Stimulated activated CD4-positive, alpha-beta T cell treated with anti-CD3 and anti-CD28 coated beads, Interleukin-12 subunit alpha, Interleukin-12 subunit beta, amount 100 ng/mL, for 4 hours (primary cell): ENCODE measurements at places on chromosomes 2 and 18.

DNA sequence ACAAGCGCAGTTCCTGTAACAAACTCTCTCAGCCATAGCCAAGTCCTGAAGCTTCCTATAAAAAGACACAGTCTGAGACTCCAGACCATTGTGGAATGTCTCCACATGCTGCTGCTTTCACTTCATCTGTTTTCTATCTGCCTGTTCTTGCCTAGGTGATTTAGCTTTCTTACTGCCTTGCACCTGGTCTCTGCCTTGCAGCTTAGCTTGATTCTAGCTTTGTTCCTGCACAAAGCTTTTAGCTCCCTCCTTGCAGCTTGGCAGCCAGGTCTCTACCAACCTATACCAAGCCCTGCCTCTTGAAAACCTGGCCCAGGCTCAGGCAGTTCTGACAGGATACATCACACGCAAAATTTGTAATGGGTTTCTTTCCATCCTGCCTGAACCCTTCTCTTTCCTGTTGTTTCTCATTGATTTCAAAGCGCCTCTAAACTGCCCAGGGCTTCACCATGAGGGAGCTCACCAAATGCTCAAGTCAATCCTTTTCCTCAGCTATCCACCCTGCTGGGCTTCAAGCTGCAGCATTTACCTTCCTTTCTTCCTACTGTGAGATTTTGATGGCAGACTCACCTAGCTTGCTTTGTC, 941.3 kb upstream of the NXPH2 start:
- DNase-seq = no peak

- no peak for DNase-seq
These were observed 111.8 kb downstream of the CERS6 start for GRCh38 chr2:168567836-168568235.

DNA sequence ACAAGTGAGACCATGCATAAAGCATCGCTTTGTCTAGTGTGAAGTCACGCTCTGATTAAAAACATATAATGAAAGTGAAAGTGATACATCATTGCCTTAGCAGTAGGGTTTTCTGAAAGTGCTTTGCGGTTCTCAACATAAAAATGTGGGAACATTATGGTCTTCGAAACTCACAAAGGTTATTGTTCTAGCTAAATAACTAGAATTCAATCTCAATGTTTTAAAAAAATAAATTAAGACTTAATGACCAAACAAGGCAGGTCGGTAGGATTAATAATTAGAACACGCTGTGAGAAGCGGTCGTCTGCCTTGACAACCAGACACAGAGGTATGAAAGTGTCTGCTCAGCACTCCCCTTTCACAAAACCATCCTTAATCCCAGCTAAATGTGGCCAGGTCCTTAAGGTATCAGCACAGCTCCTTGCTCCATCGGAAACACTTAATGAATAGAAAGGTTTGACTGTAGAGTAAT, 42.2 kb downstream of the KLHL14 start:
- DNase-seq = no peak

DNA sequence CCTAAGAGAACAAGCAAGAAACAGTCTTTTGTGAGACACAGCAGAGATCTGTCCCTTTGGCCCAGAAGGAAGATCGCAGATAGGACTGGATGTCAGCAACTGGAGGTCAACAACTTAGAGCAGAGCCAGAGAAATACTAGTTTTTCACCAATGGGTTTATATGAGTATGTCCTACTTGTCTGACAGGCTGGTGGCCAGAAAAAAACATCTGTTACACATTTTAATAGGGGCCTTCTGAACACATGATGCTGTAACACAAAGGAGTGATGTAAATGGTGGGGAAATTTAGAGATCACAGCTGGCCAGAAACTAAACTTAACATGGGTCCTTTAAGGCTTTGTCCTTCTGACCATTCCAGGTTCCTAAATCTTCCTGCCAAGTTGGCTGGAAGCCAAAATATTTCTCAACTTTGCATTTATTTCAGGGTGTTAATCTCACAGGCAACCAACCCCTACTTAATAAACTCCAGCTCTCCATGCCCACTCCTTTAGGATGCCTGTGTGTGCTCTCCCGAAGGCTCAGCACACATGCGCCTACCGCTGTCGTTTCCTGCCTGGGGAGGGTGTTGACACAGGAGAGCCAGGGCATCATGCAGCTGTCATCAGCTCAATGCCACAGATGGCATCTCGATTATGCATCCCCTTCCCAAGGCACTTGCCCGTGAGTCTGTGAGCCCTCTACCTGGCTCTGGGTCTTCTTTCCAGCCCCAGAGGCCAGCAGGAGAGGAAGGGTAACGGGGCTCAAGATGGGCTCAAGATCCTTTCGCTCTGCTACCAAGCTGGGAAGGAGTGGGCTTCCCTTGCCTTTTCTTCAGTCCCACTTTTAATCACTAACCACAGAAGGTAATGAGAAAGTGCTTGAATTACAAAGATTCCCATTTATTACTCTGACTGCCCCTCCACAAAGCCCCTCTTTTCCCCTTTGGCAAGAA, 252.5 kb downstream of the ETAA1 start:
- DNase-seq = no peak
